Stimulated activated CD4-positive, alpha-beta T cell treated with anti-CD3 and anti-CD28 coated beads, Interleukin-1b, Interleukin-23, amount 100 ng/mL, for 1 hour (primary cell): ENCODE measurements at places on chromosomes 11 and 22.

GRCh38 chr11:74541466-74541865, 47.9 kb upstream of the LIPT2 start:
- no peak for DNase-seq

GRCh38 chr11:61976813-61977475, 9.5 kb upstream of the FTH1 start:
- DNase-seq = no peak

GRCh38 chr11:99911116-99911515, 776.0 kb upstream of the ARHGAP42 start:
- no peak for DNase-seq

DNA sequence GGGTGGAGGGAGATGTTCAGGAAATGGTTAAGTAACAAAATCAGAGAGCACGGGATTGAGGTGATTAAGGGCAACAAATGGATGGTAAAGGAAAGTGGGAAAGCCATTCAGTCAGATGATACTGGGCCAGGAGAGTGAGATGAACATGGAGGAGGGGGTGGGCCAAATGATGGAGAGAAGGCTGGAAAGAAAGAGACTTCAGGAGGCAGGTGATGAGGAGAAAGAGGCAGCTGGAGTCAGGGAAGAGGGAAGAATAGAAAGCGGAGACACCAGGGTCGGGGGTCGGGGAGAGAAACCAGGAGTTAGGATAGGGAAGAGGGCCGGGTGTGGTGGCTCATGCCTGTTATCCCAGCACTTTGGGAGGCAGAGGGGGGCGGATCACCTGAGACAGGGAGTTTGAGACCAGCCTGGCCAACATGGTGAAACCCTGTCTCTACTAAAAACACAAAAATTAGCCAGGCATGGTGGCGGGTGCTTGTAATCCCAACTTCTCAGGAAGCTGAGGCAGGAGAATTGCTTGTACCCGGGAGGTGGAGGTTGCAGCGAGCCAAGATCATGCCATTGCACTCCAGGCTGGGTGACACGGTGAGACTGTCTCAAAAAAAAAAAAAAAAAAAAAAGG, 4.7 kb upstream of the KDM2A start:
- no peak for DNase-seq

DNA sequence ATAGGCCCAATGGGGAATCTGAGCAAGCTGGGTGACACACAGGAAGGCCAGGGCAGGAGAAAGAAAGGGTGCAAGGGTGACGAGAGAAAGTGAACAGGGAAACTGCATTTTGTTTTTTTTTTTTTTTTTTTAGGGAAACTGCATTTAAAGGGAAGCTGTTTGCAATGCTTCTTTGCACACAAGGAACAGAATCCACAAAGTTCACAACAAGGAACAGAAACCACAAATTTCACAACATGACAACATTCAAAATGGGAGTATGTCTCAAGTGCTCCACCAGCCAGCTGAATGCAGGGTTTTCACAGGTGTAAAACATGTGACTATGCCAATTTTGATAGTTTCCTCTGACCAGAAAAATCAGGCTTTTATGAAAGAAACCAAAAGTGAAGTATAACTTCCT, 6.8 kb upstream of the PLAAT3 start:
- no peak for DNase-seq

DNA sequence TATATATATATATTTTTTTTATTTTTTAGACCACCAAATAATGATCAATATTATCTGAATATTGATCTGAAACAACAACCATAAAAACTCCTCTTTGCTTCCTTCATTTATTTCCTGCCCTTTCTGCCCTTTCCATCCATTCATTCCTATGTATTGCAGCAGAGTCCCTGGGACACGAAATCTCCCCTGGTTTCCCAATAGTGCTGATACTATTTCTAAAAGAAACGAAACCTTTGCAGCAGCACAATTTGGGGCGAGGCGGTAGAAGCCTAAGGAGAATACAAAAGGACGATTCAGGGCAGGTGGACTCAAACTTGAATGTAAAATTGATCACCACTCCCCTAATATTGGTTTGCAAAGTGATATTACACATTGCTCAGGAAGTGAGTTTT, 16.9 kb upstream of the AMOTL1 start:
- DNase-seq = no peak

GRCh38 chr11:27241311-27242122, 121.5 kb downstream of the CCDC34 start:
- DNase-seq = no peak

DNA sequence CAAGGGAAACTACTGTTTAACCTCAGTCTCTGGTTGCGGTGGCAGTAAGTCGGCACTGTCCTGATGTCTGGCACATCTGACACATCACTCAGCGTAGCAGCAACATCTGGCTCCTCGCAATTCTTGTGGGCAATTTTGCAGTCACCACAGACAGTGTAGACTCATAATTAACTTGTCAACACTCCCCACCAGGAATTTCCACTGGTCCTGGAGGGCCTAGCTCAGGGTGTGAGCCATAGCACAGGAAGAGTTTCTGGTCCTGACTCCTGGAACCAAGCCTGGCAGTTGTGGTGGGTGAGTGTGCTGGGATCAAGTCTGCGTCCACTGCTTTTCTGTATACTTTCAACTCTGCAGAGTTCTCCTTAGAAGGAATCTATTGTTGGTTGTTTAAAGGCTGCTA, 209.7 kb downstream of the SNX19 start:
- DNase-seq = no peak

DNA sequence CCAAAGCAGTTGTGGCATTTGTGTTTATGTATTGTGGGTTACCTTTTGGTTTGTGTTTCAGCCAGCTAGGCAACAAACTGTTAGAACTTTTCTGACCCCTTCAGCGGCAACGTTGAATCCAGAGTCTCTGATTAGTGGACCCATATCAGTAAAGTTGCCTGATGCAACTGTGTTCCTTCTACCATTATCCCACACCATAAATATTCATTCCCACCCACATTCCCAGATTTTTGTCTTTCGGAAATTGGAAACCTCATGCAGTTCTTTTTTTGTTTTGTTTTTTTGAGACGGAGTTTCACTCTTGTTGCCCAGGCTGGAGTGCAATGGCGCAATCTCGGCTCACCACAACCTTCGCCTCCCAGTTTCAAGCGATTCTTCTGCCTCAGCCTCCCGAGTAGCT, 30.7 kb upstream of the RBX1 start:
- DNase-seq = no peak

GRCh38 chr11:80417681-80418080, 976.9 kb upstream of the TENM4 start:
- DNase-seq = no peak

DNA sequence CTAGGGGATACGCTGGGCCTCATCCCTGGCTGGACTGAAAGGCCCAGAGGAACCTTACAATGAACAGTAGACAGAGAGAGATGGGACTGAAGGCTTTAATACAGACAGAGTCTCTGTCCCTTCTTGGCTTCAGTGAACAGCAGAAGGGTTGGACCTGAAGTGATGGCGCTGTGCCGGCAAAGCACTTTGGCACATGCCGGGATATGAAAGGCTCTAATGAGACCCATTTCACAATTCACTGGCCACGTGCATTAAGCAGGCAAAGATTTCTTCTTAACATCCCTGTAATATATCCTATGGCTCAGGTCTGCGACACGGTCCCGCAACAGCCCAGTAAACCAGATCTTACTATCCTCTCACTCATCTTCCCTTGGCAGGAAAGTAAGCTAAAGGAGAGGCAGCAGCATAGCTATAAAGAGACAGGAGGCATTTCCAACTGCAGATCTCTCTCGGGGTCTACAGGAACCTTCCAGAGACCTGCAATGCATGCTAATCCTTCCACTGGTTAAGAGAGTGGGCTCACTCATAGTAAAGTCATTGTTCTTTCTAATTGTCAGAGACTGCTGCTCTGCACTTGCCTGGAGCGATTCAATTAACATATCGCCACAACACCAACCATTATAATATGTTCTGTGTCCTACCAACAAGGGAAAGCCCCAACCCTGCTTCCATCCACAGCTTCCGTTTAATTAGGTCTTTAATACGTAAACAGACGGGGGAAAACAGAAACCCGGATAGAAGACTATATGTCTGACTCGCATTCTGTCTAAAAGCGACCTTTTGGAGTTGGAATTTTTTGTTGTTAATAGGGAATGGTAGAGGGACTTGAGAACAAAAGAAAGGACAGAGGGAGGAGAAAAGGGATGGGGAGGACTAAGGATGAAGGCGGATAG, 1179.0 kb downstream of the LRRC4C start:
- DNase-seq = no peak

DNA sequence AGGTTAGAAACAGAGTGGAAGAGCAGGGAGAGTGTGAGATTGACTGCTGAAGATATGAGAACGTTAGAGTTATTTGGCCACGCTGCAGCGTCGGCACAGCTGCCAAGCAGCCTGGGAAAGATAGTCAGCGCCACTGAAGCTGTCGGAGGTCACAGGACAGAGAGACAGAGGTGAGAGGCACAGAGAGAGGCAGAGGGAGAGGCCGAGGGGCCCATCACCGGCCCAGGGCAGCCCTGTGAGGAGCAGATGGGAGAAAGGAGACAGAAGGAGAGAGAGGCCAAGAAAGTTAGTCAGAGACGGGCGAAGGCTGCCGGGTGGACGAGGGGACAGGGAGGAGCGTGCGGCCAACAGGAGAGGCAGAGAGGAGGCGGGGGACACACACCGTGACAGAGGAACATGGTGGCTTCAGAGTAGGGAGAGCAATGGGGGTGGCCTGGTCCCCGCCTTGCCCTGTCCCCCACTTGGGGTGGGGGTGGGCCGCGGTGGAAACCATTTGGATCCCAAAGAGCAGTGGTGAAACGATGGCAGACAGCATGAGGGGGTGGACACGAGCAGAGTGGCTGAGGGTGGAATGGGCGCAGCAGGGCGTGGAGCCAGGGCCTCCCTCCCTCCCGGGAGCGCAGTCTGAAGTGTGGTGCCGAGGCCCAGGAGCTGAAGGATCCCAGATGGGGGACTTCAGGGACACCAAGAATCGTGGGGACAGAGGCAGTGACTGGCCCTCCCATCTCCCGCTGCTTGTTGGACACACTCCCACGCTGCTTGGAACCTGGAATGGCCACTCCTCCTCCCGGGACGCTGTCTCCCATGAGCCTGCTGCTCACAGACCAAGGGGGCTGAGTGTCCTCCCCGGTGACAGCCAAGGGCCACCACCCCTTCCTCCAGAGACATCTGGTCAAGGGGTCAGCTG, 26.6 kb downstream of the LRRC10B start:
- DNase-seq = no peak

GRCh38 chr11:96229354-96229977, 113.5 kb downstream of the MAML2 start:
- DNase-seq = no peak

- DNase-seq = no peak
Measured at GRCh38 chr11:76074148-76075095, 131.9 kb downstream of the WNT11 start.

GRCh38 chr22:46131151-46131587, 19.2 kb upstream of the PPARA start:
- DNase-seq = no peak

GRCh38 chr11:112933970-112934369, 27.2 kb upstream of the NCAM1 start:
- no peak for DNase-seq

DNA sequence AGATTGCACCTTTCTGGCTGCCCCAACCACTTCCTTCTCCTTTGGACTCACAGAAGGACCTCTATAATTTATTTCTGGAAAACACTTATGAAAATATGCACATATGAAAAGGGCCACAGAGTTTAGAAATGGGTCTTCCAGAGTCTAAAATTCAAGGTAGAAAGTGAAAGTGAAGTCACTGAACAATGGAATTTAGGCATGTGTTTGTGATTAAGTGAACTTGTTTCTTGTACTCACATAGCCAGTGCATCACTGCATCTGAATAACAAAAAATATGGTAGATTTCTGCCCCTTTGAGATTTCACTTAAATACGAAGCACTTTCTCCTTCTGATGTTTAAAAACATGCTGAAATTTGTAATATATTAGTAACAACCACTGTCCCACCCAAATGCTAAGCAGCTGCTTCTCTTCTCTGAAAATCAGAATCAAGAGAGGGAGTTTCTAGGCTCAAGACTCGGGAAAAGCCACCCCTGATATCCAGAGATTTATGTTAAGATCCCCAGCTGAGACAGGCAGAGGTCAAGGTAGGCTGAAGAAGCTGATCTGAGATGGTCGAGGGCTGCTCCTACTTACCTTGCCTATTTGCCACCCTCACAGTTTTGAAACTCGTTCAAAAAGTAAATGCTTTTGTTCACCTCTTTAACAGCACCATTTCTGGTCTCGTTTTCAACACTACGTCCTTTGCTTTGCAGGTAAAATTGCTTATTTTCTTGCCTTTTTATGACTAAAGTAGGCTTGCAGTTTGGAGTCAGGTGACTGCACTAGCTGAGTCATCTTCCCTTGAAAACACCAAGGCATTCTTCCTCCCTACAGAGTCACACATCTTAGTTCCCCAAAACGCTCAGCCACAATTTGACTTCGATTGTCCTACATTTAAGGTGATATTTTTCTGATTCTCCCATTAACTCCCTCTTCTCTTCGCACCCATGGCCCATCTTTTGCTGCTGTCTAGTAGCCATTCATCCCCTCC, at the start of gene XKR3:
Gene XKR3 (minus strand): TSS at position 696 of the 972 bp plus-strand sequence. CDS start 17,338 bp downstream, outside the sequence.
- DNase-seq = no peak

DNA sequence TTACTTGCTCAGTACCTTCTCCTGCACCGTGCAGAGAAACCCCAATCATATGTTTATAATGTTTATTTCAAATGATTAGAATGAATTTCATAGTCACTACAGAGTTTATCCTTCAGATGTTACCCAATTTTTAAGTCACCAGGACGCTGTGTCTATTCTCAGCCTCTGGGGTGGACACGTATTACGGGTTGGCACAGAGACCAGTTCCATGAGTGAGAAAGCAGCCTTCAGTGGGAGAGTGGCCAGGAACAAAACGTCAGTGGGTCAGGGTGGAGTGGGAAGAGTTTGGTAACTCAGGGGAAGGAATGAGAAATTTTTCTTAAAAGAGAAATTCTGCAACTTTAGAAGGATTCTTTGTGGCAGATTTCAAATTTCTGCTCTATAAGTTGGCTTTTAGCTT, 77.1 kb upstream of the MTMR2 start:
- no peak for DNase-seq

DNA sequence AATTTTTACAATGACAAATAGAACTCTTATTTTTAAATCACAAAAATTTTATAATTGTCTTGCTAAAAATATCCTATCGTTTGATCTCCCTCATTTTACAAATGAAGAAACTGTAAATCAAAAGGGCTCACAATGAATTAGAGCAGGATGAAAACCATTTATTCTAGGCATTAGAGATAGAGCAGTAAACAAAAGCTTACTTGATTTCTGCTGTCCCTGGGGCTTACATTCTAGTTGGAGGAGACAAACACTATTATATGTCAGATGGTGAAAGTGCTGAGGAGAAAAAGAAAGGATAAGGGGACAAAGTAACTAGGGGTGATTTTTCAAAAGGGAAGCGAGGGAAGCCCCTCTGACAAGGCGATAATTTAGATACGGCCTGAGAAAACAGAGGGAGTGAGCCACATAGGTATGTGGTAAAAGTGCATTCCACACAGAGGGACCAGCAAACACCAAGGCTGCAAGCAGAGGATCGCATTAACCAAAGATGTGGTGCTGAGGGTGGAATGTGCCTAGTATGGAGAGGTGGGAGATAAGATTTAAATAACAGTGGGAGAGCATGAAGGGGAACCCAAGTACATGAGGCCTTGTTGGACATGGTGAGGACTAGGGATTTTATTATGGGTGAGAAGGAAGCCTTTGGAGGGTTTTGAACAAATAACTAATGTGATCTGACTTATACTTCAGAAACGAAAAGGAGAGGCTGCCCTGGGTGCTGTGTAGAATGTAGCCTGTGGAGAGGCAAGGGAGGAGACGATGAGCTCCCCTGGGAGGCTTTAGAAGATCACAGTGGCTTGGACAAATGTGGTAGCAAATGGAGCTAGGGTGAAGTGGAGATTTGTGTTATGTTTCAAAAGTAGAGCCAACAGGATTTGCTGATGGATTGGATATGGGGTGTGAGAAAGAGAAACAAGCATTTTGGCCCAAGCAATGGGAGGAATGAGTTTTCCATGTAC, 62.1 kb downstream of the PDHX start:
- no peak for DNase-seq

- DNase-seq = no peak
Measured at GRCh38 chr11:11148104-11148509, 204.9 kb downstream of the CSNK2A3 start.
